ENCODE measurements at places on chromosomes 5 and 9.

DNA sequence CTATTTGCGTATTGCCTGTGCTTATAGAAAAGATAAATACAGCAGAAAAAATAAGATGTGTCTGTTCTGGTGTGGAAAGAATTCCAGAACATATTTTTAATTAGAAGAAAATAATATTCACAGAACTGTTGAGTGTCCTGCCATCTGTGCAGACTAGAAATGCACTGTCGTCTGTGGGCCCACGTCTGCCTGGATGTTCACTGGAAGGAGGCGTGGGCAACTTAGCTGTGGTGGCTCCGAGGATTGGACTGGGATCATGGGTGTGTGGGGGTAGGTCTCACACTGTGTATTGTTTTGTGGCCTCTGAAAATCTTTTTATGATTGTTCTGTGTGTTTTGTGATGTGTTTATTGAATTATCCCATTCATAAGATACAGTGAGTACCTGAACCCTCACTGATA is 126.0 kb upstream of the CACNA1B start:
- DNase-seq: no peak

DNA sequence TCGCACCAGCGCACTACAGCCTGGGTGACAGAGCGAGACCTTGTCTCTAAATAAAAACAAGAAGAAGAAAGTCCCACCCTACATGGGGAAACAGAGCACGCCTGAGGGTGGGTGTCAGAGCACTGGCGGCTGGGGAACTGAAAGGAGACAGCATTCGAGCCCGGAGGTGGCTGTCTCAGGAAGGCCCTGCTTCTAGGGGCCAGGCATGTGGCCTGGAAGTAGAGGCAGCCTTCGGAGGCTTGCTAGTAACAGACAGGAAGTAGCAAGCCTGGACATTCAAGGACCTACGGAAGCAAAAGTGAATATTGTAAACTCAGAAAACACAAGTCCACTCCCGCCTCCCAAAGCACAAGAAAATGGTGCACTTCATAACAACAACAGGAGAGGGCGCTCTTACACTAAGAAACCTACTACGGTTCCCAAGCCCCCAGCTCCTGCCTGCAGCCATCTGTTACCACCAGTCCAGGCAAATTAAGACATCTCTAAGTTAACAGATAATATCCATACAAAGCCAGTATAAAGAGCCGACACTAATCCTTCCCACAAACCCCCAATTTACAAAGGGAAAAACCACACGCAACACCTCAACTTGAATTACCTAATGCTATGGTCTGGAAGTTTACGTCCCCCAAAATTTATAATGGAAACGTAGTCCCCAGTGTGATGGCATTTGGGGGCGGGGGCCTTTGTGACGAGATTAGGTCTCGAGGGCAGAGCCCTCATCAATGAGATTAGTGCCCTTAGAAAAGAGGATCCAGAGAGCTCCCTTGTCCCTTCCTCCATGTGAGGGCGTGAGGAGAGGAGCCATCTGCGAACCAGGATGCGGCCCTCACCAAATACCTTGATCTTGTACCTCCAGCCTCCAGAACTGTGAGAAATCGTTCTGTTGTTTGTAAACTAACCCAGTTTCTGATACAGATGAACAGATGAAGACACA is 7.7 kb downstream of the RASGEF1C start:
- DNase-seq: no peak

- no peak for DNase-seq
Measured at GRCh38 chr9:114229295-114229694, 74.0 kb downstream of the COL27A1 start.

DNA sequence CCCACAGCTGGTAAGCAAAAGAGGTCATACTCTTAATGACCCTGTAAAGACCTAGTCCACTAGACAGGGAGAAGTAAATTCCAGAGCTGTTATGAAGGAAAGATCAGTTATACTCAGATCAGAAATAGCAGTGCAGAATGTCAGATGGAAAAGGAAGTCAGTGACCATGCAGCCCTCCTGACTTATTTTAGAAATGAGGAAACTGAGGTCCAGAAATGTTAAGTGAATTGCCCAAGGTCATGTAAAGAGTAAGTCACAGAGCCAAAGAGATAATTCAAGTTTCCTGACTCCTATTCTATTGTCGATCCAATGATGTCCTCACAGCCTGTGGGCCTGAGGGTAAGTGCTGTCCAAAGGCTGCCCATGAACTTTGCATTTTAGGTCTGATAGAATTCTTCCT is 214.9 kb upstream of the IL12B start:
- no peak for DNase-seq

DNA sequence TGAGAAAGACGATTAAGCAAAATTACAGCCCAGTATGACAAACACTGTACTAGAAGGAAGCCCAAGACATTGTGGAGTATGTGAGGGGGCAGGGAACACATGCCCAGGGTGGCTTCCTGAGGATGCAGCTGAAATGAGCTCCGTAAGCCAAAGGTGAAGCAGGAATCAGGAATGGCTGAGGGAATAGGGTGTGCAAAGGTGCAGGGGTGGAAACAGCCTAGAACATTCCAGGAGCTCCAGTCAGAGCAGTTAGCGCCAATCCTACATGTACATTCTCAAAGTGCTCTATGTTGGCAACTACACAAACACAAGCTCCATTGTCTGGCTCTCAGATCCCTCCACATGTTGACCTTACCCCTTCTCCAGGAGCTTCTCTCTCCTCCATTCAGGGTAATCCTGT is 257.9 kb downstream of the MAN2A1 start:
- no peak for DNase-seq

DNA sequence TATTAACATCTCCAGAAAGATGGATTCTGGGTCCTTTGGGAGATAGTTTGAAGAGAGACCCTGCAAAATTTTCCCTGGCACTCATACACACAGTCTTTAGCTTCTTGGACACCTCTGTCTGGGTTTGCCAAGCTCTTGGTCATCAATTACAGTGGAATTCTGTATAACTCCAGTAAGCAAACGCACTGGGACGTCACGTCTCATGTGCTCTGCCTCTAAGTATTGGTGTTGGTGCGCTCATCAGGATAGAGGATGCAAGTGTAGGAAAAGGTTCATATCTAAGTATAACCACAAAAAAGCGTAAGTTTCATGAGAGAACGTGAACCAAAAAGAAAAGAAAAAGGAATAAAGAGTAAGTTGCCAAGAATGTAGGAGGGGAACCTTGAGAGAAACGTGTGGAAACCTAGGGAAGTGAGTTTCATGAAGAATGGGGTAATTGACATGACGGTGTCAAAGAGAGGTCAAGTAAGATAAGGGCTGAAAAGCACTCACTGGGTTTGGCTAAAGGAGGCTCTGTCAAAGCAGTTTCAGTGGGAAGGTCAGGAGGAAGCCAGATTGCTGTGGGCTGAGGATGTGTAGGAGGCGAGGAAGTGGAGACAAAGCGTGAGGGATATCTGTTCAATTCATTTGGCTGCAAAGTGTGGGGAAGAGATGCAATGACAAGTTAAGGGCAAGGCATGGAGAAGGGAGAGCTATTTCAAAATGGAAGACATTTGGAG is 92.7 kb downstream of the RAD23B start:
- no peak for DNase-seq

DNA sequence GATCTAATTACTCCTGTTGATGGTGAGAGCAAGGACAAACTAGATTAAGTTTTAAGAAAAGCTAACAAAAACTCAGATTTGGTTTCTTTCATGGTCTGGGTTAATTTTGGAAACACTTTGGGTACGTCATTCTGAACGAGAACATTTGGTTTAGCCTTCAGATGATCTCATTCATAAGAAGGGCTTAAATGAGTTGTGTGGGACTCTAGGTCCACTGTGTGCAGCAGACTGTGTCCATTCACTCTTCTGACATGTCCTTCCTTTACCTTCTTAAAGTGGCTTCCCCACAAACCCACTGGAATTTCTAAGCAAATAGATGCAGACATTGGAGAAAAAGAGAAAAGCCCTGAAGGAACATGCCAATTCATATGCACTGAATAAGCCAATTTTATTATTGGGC is 96.8 kb downstream of the FBXO4 start:
- no peak for DNase-seq

DNA sequence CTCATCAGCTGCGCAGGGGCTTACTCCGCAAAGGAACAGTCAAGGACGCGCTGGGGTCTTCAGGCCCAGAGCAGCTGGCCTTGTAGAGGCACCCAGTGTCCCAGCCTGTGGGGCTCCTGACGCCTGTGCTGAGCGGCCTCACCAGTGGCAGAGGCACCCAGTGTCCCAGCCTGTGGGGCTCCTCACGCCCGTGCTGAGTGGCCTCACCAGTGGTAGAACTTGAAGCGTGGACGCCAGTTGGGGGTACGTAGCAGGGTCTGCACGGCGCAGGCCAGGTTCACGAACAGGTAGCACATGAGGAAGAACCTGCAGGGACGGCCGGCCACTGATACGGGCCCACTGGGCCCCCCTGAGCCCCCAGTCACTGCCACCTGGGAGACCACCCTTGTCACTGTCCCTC is 35.9 kb downstream of the SLC12A7 start:
- DNase-seq: no peak

DNA sequence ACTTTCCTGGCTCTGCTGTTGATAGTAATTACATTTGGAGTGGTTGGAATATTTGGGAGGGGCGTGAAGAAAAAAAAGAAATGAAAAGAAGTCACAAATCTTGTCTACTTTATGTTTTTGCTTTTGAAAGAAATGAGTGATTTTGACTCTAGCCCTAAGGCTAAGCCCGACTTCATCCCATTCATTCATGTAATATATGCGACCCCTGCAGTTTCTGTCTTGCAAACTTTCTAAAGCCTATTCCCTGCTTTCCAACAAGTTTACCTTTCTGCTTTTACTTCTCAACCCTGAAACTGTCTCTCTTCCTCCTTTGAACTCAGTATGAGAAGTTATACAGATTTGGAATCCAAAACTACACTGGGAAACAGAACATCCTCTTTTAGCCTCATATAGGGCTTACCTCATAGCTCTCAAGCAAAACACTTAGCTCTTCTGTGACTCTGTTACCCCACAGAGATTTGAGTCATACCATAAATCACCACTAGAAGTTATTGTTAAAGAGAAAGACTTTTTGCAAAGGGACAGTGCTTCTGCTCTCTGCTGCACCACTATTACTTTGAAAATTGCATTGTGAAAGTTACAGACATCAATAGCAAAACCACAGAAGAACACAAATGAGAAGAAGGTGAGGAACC is 1.6 kb downstream of the CFAP95 start:
- peak; percentile 30 for DNase-seq

GRCh38 chr5:150377964-150378694 is 20.6 kb downstream of the TCOF1 start:
- DNase-seq: peak; percentile 98

DNA sequence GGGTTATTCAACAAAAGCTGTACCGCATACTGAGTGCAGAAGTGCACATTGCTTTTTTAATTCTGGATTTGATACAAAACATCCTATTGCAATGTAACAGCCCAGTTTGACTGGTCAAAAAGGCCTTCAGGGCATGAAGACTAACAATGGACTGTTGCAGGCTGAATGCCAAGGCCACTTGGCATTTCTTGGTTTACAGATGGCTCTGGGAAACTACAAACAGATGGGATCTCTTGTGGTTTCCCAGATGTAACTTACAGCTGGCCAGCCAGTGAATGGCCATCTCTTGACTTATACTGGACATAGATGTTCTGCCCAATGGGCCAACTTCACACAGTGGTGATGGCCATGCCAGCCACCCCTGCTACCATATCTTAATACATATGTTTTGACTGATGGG is 36.8 kb downstream of the UGT3A2 start:
- DNase-seq: peak; percentile 2

DNA sequence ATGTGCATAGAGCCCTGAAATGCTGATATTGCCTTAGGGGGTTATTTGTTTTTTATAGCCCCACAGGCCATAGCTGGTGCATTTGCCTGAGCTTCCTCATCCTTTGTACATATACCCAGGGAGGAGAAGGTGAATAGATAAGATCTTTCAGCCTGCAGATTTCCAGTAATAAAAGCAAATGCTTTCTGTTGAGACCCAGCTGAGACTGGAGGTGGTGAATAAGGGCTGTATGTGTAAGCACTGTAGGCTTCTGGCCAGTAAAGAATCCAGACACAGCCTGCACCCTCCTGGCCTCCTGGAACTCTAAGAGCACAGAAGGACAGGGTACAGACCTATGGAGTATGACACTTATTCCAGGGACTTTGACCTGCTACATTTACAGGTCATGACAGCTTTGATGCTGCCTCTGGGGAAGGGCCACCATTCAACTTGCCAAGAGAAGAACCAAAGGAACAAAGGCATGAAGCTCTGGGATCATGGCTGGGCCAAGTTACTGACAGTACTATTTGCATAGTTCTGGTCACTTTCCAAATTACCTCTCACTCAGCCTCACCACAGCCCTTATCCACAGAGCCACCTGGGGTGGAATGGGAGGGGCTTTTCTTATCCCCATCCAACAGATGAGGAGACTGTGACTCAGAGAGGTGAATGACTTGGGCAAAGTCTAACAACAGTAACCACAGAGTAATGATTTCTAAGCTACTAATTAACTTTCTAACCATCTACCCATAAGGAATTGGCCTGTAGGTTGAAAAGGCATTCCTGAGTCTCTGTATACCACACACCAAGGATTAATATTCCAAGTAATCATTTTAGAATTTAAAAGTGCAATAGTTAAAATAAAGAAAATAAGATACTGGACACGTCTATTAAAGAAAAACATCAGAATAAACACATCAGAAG is 604.5 kb upstream of the KLF4 start:
- no peak for DNase-seq

GRCh38 chr9:79568337-79569101 is 3.2 kb upstream of the TLE4 start:
- DNase-seq: no peak

- DNase-seq: no peak
Measured at GRCh38 chr9:27353166-27353473, 56.2 kb upstream of the EQTN start.

GRCh38 chr9:136577941-136578625 is 32.2 kb upstream of the NOTCH1 start:
- no peak for DNase-seq

- DNase-seq: no peak
Measured at GRCh38 chr5:168055961-168056360, 235.5 kb upstream of the WWC1 start.

DNA sequence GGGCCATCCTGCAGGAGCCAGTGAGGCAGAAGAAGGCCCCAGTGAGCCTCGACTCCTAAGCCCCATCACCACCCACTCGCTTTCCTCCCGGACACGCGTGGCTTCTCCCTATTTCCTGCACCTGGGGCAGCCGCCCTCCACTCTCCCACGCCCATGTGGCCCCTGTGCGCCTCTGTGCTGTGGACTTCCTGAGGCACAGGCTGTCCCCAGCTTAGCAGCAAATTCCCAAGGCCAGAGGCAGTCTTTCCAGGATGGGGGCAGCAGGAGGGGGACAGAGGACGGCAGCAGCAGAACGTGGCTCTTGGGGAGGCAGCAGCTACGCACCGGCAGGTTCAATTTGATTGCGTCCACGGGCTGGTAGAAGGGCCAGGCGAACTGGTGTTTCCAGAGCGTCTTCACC is 14.9 kb downstream of the BRD3 start:
- DNase-seq: no peak

GRCh38 chr5:17928581-17928981 is 294.3 kb downstream of the TAF11L14 start:
- DNase-seq: no peak
